HL-60 (cell line): ENCODE measurements at places on chromosomes 16 and 17.

GRCh38 chr17:11853321-11854151, 143.7 kb downstream of the ZNF18 start:
- DNase-seq = no peak

- DNase-seq = no peak
Measured at GRCh38 chr16:78428193-78428592, 328.7 kb downstream of the WWOX start.

GRCh38 chr17:60598001-60598736, 1.8 kb upstream of the PPM1D start:
- peak; percentile 55 for DNase-seq

DNA sequence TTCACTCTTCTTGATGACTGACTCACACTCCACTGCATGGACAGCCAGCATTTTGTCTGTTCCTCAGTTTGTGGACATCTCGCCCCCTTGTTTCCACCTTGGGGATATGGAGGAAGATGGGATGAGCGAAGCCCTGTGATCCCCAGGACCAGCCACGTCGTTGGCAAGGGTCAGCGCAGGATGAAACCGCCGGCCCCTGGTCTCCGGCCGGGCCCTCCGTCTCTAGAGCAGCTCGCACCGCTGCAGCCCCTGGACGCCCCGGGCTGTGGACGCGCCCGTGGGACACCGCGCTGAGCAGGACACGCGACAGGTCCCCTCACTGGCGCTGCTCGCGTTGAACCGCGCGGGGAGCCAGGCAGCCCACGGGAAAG, 604 bp upstream of the ZC3H18 start:
- no peak for DNase-seq

GRCh38 chr16:3182608-3183444, 5.2 kb upstream of the OR1F1 start:
- no peak for DNase-seq

DNA sequence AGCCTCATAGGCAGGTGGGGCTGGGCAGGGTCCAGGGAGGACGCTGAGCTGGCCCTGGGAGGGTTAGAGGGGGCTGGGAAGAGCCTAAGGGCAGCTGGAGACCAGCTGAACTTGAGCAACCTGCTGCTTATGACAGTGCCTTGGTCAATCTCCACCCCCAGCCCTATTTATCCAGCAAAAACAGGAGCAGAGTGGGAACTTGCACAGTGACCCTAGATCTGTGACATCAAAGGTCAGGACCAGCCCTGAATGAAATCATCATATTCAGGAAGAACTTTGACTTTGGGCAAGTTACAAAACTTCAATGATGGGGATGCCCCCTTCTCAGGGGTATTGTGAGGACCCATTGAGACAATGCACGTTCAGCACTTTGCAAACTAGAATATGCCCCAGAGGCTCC, 9.4 kb downstream of the CD300LF start:
- DNase-seq = no peak

- no peak for DNase-seq
Measured at GRCh38 chr17:81641825-81642489, 5.0 kb downstream of the TSPAN10 start.

- DNase-seq = no peak
Measured at GRCh38 chr16:49647673-49648072, 208.2 kb downstream of the ZNF423 start.

DNA sequence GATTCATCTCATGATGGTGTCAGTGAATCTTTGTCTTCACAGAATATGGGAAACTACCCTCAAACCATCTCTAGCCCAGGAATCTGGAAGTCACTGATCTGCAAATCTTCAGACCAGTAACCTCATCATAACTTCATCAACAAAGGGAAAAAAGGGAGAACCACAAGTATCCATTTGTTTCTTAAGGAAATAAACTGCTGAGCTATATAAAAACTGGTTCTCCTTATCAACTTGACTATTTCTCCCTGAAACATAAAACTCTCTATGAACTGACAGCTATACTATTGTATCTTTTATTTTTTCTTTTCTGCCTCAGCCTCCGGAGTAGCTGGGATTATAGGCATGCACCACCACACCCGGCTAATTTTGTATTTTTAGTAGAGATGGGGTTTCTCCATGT, 39.3 kb downstream of the TRIM37 start:
- DNase-seq = no peak

DNA sequence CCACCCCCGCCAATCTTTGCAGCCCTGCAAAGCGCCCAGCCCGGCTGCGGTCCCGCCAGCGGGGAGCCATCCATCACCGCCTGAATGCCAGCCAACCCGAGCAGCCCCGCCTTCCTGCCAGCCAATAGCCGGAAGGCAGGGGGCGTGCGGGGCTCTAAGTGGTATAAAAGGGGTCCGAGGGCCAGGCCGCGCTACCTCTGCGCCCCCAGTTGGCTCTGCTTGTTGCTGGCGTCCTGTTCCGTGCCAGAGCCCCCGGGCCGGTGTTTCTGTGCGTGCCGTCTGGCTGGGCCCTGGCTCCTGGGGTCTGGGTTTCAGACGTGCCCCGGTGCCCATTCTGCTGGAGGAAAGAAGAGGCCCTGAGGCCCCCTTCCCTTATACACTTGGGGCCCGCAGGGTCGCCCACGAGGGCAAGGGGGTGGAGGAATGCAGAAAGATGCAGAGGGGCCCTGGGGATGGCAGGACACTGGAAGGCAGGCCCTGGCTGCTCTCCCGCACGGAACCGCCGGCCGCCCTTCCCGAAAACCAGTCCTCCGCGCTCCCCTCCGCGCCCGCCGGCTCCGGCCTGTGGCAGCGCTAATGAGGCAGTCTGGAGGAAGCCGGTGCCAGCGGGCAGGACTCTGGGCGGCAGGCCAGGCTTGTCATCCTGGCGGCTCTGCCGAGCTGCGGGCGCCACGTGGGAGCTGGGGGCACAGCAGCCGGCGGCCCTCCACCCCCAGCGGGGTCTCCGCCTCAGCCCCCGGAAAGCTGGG, 14.0 kb downstream of the COPZ2 start:
- DNase-seq = peak; percentile 67

DNA sequence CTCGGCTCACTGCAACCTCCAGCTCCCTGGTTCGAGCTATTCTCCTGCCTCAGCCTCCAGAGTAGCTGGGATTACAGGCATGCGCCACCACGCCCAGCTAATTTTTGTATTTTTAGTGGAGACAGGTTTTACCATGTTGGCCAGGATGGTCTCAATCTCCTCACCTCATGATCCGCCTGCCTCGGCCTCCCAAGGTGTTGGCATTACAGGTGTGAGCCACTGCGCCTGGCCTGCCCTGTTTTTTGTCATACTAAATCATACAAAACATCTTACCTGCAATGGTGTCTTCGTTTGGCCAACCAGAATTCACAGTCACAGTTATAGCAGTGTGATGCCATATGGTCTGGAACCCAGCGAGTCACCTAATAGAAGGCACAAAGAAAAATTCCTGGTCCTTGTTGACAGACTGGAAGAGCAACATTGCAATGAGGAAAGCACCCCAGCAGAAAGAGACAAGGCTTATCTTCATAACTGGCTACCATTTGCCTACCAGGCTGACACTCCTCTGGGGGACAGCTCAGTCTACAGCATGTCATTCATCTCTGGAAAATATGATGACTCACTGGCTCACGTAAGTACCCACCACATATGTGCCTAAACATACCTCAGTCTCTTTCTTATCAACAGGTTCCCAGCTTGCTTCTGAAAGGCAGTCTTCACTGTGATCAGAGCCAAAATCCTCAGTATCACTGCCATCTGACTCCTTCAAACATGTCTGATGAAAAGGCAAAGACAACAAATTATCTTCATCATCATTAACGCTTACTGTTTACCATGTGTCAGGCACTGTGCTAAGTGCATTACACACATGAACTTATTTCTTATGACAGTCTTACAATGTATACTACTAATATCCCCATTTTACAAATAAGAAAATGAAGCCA, 4.3 kb upstream of the HSF5 start:
- DNase-seq = no peak

GRCh38 chr17:77681861-77682260, 276.6 kb upstream of the TNRC6C start:
- DNase-seq = no peak

DNA sequence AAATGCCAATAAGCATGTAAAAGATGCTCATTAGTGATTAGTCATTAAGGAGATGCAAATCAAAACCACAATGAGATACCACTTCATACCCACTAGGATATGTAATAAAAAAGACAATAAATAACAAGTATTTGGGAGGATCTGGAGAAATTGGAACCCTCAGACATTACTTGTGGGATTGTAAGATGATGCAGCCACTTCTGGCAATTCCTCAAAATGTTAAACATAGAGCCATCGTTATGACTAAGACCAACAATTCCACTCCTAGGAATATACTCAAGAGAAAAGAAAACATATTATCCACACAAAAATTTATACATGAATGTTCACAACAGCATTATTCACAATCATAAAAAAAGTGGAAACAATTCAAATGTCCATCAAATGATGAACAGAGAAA, 336.2 kb upstream of the PMFBP1 start:
- no peak for DNase-seq

- DNase-seq = no peak
Measured at GRCh38 chr16:5072334-5073278, 963 bp downstream of the ALG1 start.

- no peak for DNase-seq
Measured at GRCh38 chr17:75808905-75809621, 24.5 kb downstream of the UNK start.

- no peak for DNase-seq
Measured at GRCh38 chr16:22065252-22065651, 27.1 kb upstream of the VWA3A start.

- DNase-seq = no peak
Measured at GRCh38 chr16:84367750-84368307, 509 bp upstream of the ATP2C2 start.

DNA sequence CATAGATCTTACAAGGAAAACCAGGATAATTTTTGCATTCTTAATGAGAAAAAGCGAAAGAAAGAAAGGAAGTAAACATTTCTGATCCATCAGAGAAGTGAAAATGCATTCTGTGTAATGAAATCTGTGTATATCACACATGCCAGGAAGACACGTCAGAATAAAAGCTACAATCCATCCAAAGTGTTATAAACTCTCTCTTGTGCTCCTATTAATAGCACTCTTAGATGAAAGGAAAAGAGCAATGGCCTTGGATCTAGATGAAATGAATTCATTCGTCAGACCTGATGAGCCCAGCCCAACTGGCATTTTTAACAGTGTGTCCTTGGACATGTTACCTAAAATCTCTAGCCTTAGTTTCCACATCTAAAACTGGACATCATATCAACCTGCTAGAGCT, 885.5 kb downstream of the CDH11 start:
- no peak for DNase-seq

GRCh38 chr16:85994492-85995490, 95.8 kb downstream of the IRF8 start:
- no peak for DNase-seq

- DNase-seq = no peak
Measured at GRCh38 chr16:25855063-25855462, 163.3 kb downstream of the HS3ST4 start.

DNA sequence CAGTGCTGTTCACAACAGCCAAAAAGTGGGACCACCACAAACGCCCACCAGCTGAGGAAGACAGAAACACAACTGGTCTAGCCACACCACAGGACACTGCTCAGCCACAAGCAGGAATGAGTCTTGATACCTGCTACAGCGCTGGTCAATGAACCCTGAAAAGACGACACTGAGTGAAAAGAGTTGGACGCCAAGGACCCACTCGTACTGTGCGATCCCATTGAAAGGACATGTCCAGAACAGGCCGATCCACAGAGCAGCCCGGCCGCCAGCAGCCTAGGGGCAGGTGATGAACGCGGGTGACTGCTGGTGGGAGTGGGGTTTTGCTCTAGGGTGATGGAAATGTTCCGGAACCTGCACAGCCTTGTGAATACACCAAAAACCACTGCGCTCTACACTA, 10.6 kb upstream of the SLC38A8 start:
- no peak for DNase-seq

DNA sequence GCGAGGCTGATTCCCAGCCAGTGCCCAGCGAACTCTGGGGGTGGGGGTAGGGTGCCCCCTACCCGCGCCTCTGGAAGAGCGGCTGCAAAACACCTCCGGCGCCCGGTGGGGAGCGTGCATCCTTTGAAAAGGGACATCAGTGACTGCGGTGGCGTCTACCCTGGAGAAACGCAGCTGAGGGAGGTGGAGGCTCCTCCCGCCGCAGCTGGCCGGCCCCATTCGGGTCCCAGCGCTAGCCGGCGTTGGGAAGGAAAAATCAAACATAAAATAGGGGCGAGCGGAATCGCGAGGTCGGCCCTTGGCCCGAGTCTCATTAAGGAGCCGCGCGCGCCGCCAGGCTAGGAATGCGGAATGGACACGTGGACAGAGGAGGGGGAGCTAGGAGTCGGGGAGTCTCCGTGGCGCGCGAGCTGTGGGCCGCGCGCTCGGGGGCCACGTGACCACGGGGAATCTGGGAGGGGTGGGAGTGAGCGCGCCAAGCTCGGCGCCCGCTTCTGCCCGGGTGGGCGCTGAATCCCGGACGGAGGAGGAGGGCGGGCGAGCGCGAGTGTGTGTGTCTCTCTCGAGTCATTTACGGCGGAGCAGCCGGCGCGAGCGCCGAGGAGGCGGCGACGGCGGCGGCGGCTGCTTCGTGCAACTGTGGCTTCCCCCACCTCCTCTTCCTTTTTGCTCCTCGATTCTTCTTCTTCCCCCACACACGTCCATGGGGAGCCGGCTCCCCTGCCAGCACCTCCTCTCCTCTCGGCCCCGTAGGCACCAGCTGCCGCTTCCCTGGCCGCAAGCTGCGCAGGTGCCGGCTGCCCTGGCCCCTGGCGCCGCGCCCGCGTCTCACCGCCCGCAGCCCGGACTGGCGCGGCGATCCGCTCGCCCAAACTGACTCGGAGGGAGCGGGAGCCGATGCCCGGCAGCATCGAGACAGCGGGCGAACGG, at the start of gene TMEM132E:
Gene TMEM132E (plus strand): TSS at position 566 of the 930 bp plus-strand sequence. CDS start 1,495 bp downstream, outside the sequence.
- peak; percentile 5 for DNase-seq

- no peak for DNase-seq
Measured at GRCh38 chr17:15513058-15513791, 45.8 kb upstream of the CDRT4 start.

GRCh38 chr17:18920911-18921441, 31.0 kb upstream of the SLC5A10 start:
- DNase-seq = no peak
